ENCODE measurements at places on chromosomes 7 and 10.

DNA sequence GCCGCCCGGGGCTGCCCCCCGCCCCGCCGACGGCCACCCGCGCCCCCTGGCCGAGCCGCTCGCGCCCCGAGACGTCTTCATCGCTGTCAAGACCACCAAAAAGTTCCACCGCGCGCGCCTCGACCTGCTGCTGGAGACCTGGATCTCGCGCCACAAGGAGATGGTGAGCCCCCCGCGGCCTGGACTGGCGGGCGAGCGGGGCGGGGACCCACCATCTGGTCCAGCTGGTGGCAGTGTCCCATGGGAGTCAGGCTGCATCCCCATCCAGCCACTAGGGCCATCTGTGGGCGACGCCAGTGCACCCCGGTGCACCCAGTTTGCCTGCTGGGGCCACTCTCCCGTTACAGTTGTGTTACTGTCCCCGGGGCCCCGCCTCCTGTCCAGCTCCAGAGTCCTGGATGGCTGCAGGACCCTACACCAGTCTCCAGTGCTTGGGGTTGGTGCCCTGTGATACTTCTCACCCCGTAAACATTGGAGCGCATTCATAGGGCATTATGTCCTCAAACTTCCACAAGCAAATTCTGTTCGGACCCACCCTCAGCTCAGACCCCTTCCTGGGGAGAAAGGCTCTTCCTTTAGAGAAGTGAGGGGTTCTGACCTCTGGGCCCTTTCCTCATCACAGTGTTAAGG is 672 bp downstream of the LFNG start:
- DNase-seq: peak; percentile 61

GRCh38 chr7:42522227-42522991 is 285.4 kb upstream of the GLI3 start:
- DNase-seq: no peak

DNA sequence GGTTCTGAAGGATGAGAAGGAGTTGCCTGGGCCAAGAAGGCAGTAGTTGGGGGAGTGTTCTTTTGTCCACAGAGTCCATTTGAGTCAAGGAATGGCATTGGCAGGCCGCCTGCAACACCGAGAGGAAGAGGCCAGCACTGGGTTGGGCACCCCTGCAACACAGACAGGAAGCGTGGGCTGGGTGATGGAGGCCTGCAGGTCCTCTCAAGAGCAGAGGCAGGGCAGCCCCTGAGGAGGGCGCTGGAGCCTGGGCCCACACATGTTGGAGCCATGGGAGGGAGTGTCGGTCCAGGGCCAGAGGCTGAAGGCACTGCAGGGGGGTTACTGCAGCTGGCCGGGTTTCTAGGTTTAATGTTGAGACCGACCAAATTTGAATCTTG is 137.3 kb downstream of the PTPN20 start:
- DNase-seq: no peak

DNA sequence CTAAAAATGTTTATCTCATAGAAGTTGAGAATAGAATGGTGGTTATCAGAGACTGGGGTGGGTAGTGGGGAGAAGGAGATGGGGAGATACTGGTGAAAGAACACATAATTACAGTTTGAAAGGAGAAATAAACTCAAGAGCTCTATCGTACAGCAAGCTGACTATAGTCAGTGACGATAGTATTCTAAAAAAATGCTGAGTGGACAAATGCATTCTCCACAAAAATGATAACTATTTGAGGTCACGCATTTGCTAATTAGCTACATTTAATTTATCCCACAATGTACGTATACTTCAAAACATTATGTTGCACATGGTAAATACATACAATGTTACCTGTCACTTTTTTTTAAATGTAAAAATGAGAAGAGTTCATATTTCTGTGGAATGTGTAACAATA is 507.7 kb downstream of the CALN1 start:
- no peak for DNase-seq

- DNase-seq: no peak
Measured at GRCh38 chr10:73859428-73859783, 14.9 kb downstream of the CAMK2G start.

DNA sequence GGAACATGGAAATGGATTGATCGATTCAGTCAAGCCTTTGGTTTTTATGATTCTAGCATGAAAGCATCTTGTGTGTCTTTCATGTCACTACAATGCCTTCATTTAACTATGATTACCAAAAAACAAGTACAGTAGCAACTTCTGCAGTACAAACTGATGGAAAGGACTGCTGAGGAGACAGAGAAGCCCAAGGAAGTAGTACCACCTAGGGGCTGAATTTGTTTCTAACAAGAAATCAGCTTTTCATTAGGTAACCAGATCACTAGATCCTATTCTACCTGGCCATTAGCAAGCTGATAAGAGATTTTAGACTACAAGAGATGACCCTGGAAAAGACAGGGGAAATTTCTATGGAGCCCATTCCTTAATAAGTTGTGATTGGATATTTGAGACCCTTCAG is 3.2 kb upstream of the IFIT1 start:
- DNase-seq: peak; percentile 11

DNA sequence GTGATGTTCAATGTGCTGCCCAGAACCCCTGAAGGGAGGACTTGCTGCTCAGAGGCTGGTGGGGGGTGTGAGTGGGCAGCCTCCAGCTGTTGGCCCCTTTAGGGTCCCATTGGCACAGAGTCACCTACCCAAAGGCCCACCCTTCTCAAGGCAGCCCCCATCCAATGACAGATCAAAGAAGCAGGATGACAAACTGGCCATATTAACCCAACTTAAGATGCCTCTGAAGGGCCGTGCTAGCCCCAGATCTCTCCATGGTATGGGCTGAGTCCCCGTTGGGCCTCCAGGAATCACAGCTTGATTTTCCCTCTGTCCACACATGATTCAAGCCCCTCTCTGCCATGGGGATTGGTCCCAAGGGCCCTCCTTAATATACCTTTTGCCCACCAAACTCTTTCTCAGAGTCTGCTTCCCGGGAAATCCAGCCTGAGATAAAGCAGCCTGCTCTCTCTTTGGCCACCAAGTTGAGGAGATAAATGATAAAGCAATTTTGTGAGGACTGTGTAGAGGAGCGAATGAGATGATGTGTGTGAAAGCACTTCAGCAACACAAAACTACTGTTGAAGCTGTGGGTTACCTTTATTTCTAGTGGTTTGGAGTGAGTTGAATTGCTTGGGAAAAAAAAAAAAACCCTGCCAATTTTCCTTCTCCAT is 38.2 kb upstream of the C10orf71 start:
- no peak for DNase-seq

- no peak for DNase-seq
Measured at GRCh38 chr10:74419491-74419951, 268.5 kb downstream of the ADK start.

- no peak for DNase-seq
Measured at GRCh38 chr10:22625516-22626290, 88.7 kb downstream of the PIP4K2A start.

DNA sequence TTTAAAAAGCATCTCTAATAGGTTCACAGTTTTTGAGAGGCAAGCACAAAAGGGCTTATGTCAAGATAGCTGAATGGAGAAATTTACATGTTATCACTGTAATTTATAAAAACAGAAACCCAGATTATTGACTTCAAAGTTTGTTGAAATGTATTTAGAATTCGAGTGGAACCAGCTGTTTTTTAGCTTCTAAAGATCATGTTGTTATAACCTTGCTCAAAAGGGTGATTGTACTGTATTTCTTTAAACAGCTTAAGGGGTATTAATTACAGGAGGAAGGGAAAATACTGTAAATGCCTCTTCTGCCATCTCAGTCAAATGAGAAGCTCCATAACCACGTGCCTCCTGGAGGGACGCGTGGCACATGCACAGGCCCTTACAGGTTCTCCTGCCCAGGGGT is 156.2 kb upstream of the MGMT start:
- no peak for DNase-seq

DNA sequence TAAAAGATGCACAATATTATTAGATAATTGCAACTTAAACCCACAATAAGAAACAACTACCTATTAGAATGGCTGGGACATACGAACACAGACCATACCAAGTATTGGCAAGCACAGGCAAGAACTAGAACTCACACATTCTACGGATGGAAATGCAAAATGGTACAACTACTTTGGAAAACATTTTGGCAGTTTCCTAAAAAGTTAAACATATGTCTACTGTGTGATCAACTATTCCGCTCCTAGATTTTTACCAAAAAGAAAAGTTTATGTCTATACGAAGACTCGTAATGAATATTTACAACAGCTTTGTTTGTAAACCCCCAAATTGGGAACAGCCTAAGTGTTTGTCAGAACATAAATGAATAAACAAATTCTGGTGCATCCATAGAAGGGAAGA is 194.7 kb downstream of the FGFR2 start:
- DNase-seq: no peak

DNA sequence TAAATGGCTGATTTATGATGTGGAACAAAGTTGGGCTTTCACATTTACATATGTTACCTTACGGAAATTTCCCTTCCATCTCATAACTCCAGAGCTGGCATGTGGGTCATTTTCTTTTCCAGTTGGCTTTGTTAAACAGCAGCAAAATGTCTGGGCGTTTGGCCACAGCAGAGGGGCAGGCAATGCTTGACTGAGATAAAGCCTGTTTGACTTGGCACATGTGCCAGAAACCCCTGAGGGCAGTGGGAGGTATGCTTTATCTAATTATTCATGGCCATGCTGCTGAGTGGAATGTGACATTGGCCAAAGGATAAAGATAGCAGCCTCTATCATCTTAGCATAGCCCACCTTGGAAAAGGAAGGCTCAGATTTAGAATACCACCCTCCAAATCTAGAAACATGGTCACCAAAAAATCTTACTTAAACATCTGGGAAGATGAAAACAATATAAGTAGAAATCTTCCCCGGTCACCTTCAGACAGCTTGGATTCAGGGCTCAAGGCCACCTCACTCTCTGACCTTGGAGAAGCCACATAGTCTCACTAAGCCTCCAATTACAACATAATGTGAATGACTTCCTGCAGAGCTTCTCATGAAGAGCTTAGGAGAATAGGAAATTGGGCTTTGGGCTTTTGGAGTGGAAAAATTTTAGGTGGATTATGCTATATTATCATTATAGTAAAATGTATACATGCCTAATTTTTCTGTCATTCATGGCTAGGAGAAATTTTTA is 101.5 kb downstream of the GRM3 start:
- no peak for DNase-seq

DNA sequence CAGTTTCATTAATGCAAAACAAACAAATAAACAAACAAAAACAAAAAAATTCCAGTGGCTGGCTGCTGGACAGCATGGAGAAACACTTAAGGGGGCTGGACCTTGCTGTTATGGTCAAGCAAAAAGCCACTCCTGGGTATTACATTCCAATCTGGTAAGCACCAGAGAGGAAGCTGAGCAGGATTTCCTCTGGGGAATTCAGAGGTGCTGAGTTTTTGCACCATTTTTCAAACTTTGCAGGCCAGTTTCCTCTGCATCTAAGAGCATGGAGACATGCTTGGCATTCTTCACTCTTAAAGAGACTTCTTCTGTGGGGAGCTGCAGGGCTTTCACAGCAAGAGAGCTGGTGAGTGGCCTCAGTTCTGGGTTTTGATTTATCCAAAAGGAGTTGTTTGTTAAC is 84.5 kb downstream of the FZD1 start:
- DNase-seq: no peak

GRCh38 chr10:25556457-25556856 is 377.6 kb upstream of the MYO3A start:
- no peak for DNase-seq

DNA sequence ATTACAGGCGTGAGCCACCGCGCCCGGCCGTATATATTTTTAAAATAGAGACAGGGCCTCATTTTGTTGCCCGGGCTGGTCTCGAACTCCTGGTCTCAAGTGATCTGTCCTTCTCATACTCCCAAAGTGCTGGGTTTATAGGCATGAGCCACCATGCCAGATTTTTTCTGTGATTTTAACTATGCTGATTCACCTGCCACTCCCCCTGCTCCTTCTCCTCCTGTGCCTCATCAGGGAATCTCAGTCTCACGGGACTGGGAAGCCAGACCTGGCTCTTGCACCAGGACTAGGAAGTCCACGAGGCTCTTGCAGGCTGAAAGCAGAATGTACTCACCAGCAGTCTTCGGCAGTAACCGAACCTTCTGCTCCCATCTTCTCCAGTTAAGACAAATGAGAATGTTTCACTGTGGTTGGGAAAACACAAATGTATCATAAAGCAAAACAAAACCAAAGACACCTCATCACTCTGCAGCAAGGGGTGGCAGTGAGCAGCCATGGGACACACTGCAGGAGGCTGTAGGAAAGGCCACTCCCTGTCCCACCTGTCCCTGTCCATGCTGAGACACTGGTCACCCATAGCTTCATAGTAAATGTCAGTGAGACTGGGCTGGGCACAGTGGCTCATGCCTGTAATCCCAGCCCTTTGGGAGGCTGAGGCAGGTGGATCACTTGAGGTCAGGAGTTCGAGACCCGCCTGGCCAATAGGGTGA is 78.7 kb upstream of the MKRN1 start:
- no peak for DNase-seq

DNA sequence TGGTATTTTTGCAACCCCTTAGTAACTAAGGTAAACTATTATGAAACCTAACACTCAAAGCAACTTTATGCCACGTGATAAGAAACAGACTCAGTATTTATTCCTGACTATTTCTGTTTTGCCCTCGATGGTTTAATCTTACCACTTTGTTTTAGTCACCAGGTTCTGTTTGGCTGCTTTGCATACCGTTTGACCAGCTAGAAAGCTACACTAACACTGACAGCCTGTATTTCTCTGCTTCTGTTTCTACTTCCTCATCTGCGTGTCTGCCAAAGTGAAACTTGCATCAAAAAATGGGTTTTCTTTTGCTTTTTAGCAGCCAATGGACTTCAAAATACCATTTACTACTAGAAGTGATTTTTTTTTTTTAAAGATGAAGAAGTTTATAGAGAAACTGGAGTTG is 802.5 kb downstream of the GRM8 start:
- DNase-seq: peak; percentile 38

- peak; percentile 96 for DNase-seq
Measured at GRCh38 chr10:43362191-43362839, 9.1 kb upstream of the FXYD4 start.

GRCh38 chr10:91349381-91349780 is 60.8 kb upstream of the HECTD2 start:
- DNase-seq: no peak

Data from GM20000 (cell line).